ENCODE measurements at places on chromosomes 5 and 9.

DNA sequence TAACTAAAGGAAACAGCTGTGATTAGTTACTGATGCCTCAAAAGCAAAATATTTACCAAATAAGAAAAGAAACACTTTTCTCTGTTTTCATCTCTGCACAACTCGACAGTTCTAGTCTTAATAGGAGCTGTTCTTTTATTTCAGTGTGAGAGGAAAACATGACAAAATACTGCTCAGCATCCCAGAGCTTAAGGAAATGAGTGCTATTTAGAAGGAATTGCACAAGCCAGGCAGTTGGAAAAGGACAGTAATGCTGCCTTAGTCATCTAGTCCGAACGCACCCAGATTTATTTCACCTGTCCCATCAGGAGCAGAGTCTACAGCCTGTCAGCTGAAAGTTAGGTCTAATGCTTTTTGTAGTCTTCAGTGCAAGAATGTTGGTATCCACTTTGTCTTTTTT lies 12.3 kb downstream of the ZCCHC9 start:
- no peak for DNase-seq

DNA sequence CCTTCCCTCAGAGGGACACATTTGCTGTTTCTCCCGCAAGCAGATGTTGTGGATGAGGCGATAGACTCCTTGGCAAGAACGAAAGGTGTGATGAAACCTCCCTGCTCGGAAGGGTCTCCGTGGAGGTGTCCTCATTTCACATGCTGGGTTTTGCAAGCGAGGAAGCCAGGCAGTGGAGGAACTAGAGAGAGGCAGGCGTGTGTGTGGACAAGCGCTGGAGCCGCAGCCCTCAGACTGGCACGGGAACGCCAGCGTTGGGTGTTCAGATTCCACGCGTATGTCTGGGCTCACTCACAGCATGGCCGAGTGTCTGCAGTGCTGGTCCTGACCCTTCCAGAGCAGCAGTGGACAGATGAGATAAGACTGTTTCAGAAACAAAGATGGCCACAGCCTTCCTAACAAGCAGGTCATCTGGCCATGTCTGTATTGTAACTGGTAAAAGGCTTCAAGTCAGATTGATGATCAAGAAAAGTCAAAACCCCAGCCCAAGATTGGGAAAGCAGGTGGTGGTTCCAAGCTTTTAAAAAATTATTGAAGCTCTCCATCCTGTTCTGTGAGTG lies 35.0 kb upstream of the NCS1 start:
- no peak for DNase-seq

GRCh38 chr5:104172976-104173375 lies 610.4 kb upstream of the NUDT12 start:
- DNase-seq = no peak

DNA sequence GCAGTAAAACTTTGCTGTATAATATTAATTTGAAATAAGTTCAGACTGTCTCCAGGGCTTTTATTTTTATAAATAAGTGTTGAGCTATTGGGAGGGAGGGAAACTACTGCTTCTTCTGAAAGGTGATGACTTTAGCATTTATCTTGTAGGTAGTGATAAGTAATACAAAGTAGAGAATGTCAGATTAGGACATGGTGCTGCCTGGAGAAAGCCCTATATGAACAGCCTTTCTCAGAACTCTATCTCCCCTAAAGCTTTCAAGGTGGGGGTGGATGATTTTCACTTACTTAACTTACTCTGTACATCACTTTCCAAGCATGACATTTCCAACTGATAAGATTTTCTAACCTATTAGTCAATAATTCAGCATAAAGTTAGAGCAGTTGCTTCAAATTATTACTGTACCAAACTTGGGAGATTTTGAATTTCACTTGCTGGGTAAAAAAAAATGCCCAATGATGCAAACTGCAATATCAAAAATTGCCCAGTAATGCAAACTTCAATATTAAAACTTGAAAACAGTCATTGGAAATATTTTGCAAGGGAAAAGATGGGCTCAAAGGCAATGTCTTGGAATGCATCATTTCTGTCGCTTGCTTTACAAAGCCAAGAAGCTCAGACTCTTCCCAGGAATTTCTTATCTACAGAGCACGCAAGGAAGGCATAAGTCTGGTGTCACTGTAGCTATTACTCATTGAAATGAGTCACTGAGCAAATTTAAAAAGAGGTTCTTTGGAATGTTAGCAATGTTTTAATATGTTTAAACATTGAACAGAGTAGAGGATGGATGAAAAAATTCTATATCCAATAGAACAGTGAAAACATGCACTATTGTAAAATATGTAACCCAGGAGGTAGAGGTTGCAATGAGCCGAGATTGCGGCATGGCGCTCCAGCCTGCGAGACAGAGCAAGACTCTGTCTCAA lies 569.5 kb downstream of the PSAT1 start:
- DNase-seq = peak; percentile 96

GRCh38 chr5:20972419-20972925 lies 984.5 kb upstream of the CDH18 start:
- no peak for DNase-seq

GRCh38 chr5:171251519-171251918 lies 57.5 kb upstream of the TLX3 start:
- no peak for DNase-seq

DNA sequence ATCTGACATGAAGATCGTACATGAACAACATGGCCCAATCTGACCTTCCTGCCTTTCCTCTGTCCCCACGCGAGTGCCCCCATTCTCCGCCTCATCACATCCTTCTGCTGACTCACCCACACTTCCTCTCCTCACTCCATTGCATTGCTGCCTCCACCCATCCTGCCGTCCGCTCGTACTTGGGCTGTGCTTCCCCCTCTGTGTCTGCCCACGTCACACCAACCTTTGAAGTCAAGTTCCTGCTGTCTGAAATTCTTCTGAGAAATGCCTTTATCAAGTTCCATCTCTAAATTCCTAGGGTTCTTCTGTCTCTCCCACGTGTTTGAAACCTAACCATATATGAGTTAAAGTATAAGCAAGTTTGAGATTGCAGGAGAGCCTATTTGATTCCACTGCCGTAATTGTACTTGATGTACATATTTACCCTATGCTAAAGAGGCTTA lies 18.0 kb upstream of the STARD4 start:
- DNase-seq = peak; percentile 92
